ENCODE measurements at places on chromosomes 7 and 10.

DNA sequence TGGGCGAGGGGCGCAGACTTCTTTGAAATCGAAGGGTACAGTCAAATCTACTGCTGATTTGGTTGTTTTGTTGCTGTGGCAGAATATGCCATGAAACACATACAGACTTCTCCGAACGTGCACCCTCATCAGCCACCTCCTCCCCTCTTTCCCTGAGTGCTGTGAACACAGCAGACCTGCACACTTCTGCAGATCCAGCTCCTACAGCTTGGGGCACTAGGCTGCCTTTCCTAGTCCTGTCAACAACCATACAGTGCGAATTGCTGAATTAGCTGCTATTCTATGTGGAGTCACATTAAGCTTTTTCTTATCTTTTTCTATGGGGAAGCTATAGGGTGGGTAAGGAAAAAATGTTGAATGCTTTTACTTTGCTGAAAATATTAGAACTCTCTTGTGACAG is 57.5 kb downstream of the COL17A1 start:
- ATAC-seq, result no peak

DNA sequence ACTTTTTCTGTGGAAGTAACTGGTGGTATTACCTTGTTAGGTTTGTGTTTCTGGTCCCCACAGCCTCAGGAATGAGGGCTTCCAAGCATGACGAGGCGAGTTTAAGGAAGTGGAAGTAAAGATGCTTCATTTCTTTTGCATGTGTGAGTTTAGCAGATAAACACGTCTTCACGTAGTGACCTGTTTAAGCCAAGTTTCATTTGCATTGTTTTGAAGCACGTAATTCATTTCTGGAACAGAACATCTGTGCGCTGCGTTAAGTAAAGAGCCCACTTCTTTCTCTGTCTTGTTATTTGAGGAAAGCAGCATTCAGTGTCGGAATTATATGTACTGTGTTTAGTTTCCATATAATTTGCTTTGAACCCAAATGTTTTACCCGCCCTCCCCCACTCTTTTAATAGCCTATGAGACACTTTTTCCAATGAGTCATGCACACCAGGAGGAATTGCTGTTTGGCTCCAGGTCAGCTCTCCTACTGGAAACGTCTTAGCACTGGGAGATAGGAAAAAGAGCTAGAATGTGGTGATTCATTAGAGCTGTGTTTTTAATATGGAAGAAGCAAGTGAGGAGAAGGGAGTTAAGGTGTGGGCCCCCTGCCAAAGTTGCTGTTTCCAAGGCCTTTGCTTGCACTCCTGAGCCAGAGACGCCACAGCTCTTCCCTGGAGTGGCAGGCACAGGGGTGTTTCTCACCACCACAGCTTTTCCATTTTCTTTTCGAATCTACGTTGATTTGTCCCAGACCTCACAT is 36.7 kb downstream of the BTBD16 start:
- ATAC-seq, result peak; percentile 95

DNA sequence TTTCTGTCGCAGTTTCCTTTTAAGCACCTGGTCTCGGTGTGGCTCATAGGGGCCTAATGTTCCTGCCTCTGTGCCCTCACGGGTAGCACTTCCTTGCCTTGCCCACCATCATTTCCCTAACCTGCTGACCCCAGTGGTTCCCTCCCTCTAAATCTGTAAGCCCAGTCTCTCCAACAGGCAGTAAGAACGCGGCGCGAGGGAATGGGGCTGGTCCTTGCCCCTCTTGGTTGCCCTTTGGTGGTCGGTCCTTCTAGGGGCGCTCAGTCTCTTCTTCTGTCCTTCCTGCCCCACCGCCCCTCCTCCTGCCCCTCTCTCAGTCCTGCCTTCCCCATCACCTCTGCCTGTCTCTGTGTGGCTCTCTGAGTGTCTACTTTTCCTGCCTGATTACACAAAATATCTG is 21.2 kb downstream of the EMX2 start:
- ATAC-seq, result no peak

DNA sequence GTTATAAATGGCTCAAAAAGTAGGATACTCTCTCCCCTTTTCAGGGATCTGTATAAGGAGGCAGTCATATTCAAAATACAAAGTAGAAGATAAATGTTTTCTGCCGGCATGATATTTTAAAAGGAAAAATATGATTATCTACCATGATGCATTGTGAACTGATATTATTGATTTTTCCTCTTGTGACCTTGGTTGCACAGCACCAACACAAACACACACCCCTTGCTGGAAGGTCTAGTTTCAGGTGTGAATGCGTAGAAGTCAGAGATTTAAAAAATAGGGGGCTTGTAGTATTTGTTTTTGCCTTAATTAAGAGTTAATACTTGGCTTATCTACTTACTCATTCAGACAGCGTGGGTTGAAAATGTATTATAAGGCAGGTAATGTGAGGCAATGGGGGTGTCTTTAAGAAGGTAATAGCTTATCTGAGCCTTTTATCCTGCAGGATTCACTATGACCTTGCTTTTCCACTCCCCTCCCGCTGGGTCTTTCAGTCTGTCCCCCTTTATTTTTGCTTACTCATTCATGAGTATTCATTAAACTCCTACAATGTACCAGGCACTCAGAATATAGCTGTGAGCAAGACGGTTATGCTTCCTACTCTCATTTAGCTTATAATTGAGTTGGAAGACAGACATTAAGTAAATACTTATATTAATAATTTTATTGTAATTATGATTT is 390.6 kb downstream of the SDK1 start:
- no peak for ATAC-seq

GRCh38 chr10:80144067-80144695 is 11.7 kb downstream of the PLAC9 start:
- ATAC-seq, result peak; percentile 32

- no peak for ATAC-seq
These were observed 67.0 kb downstream of the FGFR2 start for GRCh38 chr10:121531076-121531829.

- no peak for ATAC-seq
These were observed 51.7 kb downstream of the AKR1D1 start for GRCh38 chr7:138127996-138128395.

DNA sequence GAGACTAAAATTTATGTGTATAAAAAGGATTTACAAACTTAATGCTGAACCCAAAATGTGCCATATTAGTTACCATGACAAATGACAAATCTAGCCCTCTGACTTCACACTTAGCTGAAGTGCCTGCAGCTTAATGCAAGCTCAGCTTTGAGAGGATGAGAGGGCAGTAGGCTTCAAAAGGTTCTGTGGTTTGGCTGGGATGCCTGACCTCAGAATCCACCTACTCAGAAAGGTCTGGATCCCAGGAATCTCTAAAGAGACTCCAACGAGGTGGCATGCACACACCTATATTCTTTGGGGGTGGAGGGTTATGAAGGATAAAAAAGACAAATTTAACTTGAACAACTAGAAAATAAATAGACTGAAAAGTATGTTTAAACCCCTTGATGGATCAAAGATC is 213.4 kb downstream of the TAX1BP1 start:
- no peak for ATAC-seq

GRCh38 chr10:42744134-42744701 is 38.4 kb upstream of the BMS1 start:
- no peak for ATAC-seq

- ATAC-seq, result peak; percentile 71
These were observed 7.1 kb upstream of the ZNF117 start for GRCh38 chr7:64997927-64998391.

GRCh38 chr7:156480671-156481070 is 159.9 kb upstream of the RNF32 start:
- ATAC-seq, result no peak

DNA sequence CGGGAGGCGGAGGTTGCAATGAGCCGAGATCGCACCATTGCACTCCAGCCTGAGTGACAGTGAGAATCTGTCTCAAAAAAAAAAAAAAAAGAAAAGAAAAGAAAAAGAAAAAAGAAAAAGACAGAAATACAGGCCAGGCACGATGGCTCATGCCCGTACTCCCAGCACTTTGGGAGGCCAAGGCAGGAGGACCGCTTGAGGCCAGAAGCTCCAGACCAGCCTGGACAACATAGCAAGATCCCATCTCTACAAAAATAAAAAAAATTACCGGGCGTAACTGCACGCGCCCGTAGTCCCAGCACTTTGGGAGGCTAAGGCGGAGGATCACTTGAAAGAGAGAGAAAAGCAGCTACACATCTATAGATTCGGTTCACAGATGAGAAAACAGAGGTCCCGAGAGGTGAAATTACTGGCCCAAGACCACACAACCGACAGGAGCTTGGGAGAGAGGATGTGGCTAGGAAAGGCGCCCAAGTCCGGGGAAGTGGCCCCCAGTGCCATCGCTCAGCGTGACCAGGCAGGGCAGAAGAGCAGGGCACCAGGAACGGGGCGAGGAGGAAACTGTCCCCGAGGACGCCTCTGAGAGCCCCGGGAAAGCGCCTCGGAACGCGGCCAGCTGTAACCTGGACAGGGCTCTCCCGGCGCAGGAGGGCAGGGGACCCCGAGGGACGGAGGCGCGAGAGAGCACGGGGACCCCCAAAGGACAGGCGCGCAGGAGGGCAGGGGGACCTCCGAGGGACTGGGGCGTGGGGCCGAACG is 612 bp downstream of the SNX8 start:
- peak; percentile 26 for ATAC-seq

DNA sequence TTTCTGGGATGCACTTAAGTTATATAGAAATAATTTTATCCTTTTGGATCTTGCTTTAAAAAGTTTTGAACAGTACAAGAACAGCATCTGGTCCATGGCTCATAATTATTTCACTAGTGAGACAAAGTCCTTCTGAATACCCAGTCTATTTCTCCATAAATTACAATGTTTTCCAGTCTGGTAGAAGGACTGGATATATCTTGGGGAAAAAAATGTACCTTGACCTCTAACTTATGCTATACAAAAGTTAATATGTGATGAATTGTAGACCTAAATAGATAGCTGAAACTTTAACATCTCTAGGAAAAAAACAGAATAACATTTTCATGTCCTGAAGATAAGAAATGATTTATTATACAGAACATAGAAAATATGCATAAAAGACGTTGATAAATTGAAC is 88.5 kb downstream of the PPP1R9A start:
- ATAC-seq, result no peak

DNA sequence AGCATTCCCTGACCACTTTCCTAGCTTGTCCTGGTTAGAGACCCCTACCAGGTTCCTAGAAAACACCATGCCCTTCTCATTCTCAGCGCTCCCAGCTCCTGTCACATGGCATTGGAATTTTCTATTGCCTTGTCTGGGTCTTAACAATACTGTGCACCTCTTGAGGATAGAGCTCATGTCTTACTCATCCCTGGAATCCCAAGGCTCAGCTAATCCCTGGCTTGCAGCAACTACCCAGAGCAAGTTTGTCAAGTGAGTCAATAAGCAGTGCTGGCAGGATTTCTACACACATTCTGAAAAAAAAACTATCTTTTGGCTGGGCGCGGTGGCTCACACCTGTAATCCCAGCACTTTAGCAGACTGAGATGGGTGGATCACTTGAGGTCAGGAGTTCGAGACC is 11.7 kb upstream of the PRDX3 start:
- peak; percentile 62 for ATAC-seq

GRCh38 chr7:27097686-27098577 is 2.1 kb upstream of the HOXA1 start:
- ATAC-seq, result no peak

- ATAC-seq, result no peak
These were observed 22.6 kb upstream of the CPN1 start for GRCh38 chr10:100104300-100104699.

- no peak for ATAC-seq
These were observed 176.6 kb downstream of the PIP4K2A start for GRCh38 chr10:22537810-22538209.

GRCh38 chr10:114335614-114336013 is 68.7 kb downstream of the AFAP1L2 start:
- no peak for ATAC-seq

DNA sequence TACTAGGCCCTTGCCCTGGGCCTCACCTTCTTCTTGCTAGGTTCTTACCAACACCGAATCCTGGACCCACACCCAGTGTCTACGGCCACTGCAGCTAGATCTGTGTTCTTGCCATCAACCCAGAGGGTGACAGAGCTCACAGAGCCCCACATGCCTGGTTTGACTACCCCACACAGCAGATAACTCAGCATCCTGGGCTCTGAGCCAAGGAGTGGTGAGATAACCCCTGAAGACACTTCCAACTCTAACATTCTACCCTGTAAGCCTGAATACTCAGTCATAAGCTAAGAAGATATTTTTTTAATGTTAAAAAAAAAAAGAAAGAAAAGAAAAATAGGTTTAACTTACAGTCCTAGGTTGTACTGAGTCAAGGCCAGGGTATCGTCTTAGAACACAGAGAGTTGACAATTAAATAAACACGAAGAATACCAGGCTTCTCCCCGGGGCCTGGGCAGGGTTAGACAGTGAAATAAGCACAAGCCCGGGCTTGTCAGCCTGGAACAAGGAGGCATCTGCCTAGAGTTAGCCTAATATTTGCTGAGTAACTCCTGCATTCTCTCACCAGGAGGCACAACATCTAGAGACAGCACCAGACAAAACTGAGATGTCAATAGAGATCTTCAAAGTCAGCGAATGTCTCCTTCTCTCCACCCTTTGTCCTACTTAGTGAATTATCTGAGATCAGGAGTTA is 556.5 kb upstream of the LRRN3 start:
- no peak for ATAC-seq

- ATAC-seq, result peak; percentile 43
These were observed 107.8 kb downstream of the TBXAS1 start for GRCh38 chr7:139936760-139937310.

- ATAC-seq, result peak; percentile 49
These were observed 68.4 kb downstream of the CDHR3 start for GRCh38 chr7:106031300-106032035.

GRCh38 chr10:75739414-75740143 is 308.2 kb downstream of the LRMDA start:
- ATAC-seq, result no peak

DNA sequence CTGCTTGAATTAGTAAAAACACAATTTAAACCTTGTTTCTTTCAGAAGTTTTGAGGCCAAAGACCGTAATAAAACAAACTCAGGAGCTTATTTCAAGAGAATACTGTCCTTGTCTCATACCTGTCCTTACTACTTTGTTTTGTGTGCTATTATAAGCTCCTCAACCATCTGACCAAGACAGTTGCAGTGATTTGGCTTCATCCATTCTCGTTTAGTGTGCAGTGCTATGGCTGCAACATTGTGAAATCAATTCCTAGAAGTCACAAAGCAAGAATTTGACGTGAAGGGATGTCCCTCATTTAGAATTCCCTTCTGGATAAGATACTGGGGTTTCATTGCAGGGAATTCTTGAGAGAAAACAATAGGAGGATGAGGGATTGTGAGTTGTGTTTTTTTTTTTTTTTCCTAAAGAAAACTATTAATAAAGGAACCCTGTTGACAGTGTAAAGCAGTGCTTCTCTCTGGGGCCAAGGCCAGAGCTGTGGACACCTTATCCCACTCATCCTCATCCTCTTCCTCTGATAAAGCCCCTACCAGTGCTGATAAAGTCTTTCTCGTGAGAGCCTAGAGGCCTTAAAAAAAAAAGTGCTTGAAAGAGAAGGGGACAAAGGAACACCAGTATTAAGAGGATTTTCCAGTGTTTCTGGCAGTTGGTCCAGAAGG is at the start of gene OIT3:
Gene OIT3, plus strand, starts transcription at position 604 of the 663 bp plus-strand sequence. CDS start 60 bp downstream, outside the sequence.
- ATAC-seq, result no peak

DNA sequence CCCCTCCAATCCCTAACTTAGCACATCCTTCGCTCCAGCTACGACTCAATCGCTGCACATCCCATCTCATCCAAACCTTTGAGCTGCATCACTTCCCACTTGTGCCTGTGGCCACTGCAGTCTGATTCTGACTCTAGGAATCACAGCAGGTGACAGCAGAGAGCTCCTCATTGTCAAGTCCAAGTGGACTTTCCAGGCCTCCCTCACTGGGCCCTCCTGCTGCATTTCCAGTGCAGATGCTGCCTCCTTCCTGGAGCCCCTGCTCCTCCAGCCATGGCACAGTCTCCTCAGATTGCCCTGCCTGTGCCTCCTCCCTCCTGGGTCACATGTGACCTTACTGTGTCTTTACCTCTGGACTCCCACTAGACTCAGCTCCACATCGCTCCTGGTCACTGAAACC is 157.3 kb downstream of the USP6NL start:
- no peak for ATAC-seq

All from gastroesophageal sphincter (tissue), 4 donors.